ENCODE measurements at places on chromosomes 2 and 18.

- no peak for DNase-seq
Measured at GRCh38 chr2:46778511-46778910, 137.1 kb downstream of the MCFD2 start.

- no peak for DNase-seq
Measured at GRCh38 chr2:51782921-51783765, 751.2 kb upstream of the NRXN1 start.

- no peak for DNase-seq
Measured at GRCh38 chr18:23137788-23138216, 2.5 kb downstream of the CABLES1 start.

DNA sequence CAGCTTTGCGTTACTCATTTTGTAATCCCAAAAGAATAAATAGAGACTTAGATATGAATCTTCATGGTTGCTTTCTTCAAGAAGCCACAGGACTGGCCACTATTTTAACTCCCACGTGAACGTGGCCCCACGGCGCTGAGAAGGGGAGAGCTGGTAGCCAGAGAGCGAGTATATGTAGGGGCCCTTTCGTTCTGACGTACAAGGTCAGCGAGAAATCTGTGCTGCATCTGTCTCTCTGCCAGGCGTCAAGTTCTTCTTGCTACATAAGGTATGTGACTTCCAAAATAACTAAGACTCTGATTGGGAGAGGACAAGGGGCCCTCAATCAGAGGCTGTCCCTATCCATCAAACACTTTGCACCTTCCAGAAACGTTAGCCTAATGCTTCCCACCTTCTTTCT, 149.2 kb downstream of the PLEKHA3 start:
- DNase-seq: no peak

GRCh38 chr18:12577848-12578247, 80.1 kb downstream of the SPIRE1 start:
- DNase-seq: no peak

DNA sequence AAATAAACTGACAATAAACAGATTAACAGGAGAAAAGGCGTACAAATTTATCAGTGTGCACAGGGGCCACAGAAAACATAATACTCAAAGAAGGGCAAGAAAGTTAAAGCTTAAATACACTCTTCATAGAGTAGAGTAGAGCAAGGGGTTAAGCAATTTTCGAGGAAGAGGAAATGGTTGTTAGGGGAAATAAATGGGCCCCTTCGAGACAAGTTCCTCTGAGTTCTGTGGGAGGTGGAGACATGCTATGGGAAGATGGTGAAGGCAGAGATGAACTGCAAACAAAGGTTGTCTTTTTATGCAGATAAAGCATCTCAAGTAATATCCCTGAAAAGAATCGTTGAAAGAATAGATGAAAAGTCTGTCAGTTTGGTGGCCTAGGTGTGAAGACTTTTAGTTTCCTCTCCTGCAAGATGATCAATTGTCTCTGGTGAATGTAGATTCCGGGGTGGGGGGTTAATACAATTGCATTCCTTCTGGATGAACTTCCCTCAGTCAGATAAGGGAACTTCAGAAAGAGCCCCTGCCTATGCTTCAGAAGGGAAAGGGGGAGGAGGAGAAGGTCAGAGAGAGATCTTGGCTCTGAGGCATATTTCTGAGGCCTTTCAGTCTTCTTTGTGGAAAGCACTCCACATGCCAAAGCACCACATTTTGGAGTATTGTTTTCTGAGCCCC, 127.0 kb downstream of the METTL4 start:
- DNase-seq: no peak

DNA sequence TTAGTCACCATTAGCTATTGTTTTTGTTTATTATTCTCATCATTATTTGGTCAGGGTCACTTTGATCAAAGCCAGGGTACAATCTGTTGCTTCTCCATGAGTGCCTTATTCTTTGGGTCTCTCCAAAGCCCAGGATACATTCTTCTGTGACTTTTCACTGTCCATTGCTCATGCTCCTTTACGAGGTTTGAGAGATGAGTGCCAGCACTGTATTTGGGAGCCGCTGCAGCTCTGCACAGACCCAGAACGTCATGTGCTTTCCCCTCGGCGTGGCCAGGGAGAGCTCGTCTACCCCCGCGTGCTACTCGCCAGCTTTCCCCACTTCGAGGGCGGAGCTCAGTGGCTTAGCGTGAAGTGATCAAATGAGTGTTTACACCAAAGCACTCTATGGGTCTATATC, 123.7 kb downstream of the COL6A3 start:
- DNase-seq: peak; percentile 72

DNA sequence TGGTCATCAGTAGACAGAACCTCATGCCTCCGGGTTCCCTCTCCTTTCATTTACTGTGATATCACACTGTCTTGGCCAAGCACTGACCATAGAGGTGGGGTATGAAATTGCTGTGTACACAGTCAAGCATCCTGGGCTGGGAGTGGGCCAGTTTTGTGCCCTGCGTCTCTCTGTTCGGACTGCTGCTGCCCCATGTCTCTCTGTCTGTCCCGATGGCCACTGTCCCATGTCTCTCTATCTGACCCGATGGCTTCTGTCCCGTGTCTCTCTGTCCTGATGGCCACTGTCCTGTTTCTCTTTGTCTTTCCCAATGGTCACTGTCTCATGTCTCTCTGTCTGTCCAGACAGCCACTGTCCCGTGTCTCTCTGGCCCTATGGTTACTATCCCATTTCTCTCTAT, 164.9 kb downstream of the ARL4C start:
- no peak for DNase-seq

DNA sequence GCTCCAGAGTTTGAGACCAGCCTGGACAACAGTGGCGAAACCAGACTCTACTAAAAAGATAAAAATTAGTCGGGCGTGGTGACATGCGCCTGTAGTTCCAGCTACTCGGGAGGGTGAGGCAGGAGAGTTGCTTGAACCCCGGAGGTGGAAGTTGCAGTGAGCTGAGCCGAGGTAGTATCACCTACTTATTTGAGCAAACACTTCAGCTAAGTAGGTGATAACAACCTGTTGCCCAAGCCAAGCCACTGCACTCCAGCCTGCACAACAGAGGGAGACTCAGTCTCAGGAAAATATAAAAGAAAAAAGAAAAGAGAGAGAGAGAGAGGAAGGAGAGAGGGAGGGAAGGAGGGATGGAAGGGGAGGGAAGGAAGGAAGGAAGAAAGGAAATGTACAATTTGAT, 21.3 kb downstream of the FER1L5 start:
- DNase-seq: no peak

DNA sequence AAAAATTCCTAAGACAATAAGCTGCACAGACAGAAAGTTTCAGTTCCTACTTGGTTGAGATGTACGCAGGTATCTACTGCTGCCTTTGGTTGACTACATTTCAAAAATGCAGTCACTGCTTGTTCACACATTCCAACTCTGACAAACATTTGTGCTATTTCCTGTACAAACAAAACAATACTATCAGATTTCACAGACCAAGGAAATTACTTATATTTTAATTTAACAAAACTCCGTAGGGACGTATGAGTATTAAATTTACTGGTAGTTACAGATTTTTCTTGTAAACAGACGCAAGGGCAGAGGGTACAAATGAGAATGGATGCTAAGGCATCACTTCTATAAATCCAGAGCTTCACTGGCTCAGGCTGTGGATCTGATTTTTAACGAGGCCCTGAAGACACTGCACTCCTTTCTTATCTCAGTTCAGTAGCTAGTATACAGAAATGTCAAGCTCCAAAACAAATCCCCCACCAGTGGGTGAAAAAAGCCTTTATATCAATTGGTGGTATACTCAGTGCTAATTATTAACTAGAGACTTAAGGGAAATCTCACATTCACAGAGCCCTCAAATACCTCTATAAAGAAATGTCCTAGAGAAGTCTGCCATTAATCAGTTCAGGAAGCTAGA, 31.7 kb upstream of the TTC32 start:
- DNase-seq: no peak

GRCh38 chr2:85012855-85013254, 41.9 kb downstream of the KCMF1 start:
- DNase-seq: no peak

- no peak for DNase-seq
Measured at GRCh38 chr2:230411570-230412370, 4.2 kb upstream of the SP100 start.

GRCh38 chr2:220585241-220585640, 957.8 kb downstream of the SLC4A3 start:
- DNase-seq: no peak

DNA sequence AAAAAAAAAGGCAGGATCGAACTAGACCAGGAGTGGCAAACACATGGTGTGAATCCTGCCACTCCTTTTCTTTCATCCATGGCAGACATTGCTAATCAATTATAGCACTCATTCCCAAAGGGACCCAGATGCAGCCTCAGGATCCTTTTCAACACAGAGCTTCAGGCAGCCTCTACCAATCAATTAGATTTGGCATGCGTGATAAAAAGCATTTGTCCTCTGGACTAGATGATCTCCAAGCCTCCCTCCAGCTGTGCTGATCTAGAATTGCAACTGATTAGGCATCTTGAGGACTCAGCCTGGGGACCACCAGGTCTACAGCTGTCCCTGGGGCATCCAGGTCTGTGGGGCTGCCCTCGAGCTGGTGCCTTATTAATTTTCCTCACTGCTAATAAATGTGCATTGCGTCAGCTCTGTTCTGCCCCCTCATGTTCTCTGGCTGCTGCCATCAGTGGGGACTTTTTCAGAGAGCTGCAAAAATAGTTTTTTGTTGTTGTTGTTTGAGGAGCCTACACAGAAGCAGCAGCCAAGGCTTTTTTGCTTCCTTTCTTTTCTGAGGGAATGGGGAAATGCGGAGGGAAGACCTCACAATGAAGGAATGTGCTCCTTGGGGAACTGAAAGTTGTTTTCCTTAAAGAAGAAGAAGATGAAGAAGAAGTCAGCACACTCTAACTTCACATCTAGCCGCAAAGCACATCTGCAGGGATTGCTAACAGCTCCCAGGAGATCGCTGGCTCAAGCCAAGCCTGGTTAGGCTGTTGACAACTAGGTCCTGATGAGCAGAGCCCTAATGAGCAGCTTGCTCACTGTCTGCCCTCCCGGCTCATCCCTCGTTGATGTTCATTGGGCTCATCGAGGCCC, 8.8 kb upstream of the ATOH8 start:
- DNase-seq: no peak

- DNase-seq: no peak
Measured at GRCh38 chr2:194343167-194343566, 1313.9 kb upstream of the SLC39A10 start.

GRCh38 chr2:199778655-199779054, 72.3 kb downstream of the FTCDNL1 start:
- DNase-seq: no peak

DNA sequence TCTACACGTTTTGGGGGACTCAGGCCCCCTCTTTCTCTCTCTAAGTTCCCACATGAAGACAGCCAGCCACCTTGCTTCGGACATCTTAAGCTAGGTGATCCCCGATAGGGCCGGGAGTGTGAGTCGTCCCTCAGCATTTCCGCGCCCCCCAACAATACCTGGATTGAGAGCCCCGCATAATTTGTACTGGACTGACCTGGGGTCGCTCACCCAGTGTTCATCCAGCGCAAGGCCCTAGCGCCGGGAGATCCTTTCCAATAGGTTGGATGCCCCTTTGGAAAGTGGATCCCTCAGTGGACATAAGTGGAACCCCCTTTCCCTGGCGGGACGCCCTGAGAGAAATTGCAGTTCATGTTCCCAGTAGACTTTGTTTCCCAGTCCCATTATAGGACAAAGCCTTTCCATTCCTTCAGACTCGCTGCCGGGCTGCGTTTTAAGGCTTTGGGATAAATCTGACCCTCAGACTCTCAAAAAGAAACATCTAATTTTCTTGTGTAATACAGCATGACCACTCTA, 77.8 kb upstream of the KCNH7 start:
- peak; percentile 55 for DNase-seq

DNA sequence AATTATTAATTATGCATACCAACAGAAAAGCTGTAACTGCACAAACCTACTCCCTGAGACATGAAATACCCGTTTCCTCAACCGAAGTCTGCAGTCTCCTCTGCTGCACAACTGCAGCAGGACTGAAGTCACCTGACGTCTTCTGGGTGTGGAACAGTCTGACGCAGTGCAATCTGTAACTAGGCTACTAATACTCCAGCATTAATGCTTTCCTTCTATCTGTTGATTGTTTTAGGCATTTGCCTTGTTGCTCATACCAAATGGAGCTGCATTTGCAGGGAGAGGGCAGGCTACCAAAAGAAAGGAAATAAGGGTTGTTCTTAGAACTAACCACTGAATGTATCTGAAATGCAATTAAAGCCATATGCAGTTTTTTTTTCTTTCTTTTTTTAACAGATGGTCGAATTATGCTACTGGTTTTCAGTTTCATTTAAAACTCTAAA, 40.1 kb downstream of the RTN4 start:
- DNase-seq: no peak

DNA sequence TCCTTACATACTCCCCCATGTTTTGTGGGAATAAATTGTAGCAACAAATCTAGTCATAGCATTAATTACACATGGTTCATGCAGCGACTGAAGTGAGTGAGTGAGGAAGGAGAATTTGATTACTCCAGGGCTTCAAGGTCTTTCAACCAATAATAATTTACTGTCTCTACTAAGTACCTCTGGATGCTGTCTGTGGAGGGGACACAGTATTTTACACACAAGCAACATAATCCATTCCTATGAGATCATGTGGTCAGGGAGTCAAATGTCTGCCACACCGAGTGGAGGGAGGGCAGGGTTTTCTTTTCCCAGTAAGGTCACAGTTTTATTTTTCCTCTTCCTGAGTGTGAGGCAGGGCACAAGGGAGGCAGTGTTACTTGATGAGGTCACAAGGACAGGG, 334.7 kb upstream of the CELF4 start:
- no peak for DNase-seq

Data from chondrocyte (in vitro differentiated cells).